ENCODE measurements at places on chromosomes 4 and X.
A peak's percentile ranks its signal among the peaks of the same experiment; 100 is the strongest.

DNA sequence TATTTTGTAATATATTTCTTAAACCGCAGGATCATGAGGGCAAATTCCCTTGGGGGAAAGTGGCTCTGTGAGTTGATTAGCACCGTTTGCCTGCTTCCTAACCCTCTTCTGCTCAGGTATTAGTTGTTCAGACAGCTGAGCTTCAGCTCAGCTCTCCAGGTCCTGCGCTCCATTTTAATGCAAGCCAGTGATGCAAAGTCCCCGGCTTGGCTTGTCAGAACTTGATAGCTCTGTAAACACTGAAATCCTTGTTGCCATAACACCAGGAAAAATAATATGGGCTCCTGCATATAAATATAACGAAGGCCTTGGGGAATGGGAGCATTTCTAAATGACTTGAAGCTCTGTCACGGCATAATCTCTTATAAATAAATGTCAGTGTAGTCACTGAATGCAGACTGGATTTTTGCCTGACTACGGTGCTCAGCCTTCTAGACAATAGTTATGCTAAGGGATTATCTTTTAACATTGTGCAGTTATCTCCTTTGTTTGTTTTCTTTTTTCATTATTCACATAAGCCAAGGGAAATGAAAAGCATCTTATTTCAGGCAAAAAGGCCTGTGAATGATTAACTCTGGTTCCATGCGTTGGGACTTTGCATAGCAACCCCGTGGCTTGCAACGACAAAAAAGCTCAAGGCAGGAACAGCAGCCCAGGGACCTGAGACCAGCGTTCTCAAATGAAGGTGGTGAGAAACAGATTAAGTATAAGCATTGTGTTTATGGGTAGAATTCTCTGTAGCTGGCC is 253.2 kb downstream of the SPRY1 start:
- DNase-seq, result no peak

DNA sequence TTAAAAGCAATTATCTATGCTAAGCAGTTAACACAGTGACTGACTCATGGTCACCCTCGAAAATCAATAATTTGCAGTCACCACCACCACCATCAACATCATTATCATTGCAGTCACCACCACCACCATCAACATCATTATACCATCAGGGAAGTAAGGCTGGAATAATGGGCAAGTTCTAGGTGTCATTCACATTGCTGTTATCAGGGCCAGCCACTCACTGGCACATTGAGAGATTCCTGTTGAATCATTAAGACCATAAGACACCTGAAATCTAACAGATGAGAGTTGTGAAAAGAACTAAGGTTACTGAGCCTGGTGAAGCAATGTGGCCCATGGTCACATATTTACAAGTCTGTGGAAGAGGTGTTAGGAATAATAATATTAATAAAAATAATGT is 247.7 kb upstream of the BOD1L1 start:
- DNase-seq, result no peak

- DNase-seq, result no peak
Measured at GRCh38 chrX:33086886-33087285, 124.5 kb downstream of the DMD start.

GRCh38 chr4:13137390-13137789 is 346.8 kb downstream of the RAB28 start:
- DNase-seq, result no peak

DNA sequence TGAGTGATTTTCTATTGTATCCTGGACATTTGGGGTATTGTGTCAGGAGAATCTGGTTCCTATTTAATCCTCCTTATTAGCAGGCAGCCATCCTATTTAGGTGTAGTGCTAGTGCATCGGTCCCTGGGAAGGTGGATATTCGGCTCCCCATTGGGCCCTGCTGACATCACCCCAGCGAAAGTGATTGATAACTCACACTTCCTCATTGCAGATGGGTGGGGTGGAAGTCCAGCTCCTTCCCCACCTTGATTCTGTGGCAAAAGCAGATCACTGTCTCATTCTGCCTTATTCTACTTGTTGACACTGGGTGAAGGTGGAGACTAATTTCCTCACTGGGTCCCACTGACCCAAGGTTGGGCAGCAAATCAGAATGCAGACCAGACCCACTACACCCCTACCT is 23.2 kb upstream of the BRS3 start:
- no peak for DNase-seq

DNA sequence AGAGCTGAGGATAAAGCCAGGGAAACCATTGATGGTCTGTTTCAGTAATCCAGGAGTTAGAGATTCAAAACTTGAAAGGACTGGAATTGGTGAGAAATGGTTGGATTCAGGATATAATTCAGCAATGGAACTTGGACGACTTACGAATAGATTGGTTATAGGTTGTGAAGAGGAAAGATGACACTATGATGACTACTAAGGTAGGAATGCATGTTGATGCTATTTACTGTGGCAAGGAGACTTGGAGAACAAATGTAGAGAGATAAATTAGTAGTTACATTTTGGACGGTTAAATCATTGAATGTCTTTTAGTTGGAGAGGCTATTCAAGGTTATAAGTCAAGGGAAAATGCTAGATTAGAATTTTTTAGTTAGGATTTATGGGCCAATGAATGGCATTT is 365.4 kb upstream of the TECRL start:
- no peak for DNase-seq

DNA sequence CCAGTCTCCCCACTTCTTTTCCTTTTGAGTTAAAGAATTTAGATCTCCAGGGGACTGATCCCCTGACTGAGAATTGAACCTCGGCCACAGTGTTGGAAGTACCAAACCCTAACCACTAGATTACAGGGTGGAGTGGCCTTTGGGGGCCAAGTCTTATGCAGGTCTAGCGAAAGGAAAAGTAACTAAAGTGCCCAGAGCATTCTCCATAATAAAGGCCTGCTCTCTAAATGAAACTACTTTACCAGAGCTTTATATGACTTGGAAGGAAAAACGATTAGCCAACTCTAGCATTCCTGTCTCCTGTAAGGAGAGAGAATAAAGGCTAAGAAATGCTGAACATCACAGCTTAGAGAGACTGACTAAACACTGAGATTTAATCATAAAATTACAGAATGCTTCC is 788.0 kb downstream of the C4orf33 start:
- DNase-seq, result no peak

DNA sequence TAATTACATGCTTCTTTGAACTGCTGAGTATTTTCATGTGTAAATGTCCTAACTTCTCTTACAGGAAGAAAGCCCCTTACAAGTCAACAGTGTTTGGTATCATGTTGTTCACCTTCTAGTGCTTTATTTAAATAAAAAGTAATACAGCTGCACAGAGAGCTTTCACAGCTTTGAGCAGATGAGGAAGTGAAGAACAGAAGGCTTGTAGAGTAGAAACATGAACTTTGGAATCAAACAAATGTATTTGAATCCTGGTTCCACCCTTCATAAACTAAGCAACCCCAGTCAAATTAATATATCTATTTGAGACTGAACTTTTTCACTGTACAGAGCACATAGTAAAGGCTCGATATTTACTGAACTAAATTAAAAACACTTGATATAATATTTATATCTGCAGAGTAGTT is 120.5 kb downstream of the CAMK2D start:
- DNase-seq, result peak; percentile 15

DNA sequence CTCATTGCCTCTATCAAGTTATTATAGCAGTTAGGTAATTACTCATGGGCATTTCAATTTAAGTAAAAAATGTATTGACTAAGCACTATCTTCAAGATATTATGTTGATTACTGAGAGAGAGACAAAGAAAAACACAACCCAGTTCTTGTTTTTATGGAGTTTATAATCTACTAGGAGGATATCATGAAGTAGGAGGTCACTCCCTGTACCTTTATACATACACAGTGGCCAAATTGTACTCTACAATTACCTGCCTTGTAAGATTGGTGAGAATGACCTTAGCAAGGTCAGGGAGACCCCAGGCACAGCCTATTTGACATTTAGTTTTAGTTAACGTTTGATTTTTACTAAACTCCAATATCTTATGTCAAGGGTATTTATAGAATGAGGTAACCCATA is 5.5 kb downstream of the HPGD start:
- no peak for DNase-seq

- DNase-seq, result no peak
Measured at GRCh38 chrX:2548711-2549423, 48.1 kb upstream of the DHRSX start.

DNA sequence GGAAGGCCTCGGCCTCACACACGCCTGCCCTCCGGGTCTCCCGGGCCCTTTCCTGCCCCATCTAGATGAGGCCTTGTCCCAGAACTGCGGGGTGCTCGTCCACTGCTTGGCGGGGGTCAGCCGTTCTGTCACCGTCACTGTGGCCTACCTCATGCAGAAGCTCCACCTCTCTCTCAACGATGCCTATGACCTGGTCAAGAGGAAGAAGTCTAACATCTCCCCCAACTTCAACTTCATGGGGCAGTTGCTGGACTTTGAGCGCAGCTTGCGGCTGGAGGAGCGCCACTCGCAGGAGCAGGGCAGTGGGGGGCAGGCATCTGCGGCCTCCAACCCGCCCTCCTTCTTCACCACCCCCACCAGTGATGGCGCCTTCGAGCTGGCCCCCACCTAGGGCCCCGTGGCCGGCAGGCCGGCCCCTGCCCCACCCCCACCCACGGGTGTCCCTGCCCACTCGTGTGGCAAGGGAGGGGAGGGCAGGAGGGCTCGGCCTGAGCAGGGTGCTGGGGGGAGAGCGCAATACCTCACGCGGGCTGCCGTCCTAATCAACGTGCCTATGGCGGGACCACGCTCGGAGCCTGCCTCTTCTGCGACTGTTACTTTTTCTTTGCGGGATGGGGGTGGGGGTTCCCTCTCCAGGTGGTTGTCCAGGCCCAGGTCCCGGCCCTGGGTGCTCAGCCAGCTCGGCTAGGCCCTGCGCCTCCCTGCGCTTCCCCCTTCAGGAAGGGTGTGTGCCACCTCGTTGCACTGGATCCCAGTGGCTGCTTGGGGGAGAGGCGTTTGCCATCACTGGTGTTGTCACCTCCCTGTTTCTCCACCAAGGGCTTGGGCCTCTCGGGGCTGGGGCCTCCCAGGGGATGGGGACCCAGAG is 3.1 kb downstream of the DUSP9 start:
- DNase-seq, result no peak

GRCh38 chrX:106178826-106179225 is 10.7 kb downstream of the PWWP3B start:
- DNase-seq, result no peak

- DNase-seq, result no peak
Measured at GRCh38 chrX:118593407-118593806, 97.8 kb downstream of the DOCK11 start.

- DNase-seq, result no peak
Measured at GRCh38 chr4:159177265-159178150, 74.6 kb downstream of the RAPGEF2 start.

- no peak for DNase-seq
Measured at GRCh38 chr4:21901831-21902230, 46.7 kb downstream of the KCNIP4 start.

- DNase-seq, result no peak
Measured at GRCh38 chr4:151417164-151417571, 8.2 kb downstream of the FHIP1A start.

DNA sequence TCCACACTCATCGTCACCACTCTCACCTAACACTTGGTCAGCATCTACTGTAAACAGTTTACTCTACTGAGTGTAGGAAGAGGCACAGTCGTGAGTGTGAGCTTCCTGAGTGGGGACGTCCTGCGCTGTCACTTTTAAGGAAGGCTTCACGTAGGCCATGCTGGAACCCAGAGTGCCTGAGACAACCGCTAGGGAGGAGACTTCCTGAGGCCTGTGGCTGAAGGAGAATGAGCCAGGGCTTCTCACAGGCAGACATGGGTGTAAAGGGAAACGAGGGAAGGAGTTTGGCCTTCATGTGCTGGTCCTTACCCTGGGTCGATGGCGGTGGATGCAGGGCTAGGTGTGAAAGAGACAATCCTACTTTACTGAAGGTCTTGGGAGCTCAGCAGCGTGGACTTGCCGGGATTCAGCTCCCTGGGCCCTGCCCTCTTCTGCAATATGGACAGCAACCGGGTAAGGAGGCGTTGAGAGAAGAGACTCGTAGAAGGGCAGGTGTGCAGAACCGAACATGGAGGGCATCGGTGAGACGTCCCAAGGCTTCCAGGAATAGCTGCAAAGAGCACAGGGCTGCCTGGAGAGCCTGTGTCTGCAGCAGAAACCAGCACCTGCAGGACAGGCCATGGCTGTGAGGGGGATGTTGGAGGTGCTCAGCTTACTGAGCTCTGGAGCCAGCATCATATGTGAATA is 48.7 kb upstream of the TLR3 start:
- no peak for DNase-seq

DNA sequence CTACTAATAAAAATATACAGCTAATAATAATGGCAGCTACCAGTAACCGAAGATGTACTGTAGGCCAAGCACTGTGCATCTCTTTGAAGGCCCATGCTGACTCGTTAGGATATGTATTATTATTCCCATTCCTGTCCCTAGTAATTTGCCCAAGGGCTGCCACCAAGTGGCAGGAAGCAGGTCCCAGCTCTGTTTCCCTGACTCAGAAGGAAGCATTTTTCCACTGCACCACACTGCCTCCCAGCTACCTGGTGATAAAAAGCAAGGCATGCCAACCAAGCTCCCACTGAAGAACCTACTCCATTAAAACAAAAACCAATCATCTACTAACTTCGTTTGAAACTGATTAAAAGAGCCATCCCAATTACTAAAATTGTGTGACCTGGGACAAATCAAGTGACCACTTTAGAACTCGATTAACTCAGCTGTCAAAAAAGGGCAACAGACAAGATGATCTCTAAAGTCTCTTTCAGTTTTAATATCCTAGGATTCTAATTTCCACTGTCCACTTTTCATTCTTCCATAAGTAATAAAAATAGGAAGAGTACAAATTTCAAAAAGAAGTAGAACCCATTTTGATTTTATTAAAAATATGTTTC is 24.3 kb upstream of the PGM2 start:
- DNase-seq, result no peak

GRCh38 chr4:74111990-74112389 is 13.0 kb upstream of the CXCL2 start:
- no peak for DNase-seq
